ENCODE measurements at places on chromosomes 12 and 14. TPM values are rescaled to one million over a fixed set of nuclear protein-coding genes. Genes with fewer than 3 reads are reported as not detected.
A peak's percentile ranks its signal among the peaks of the same experiment; 100 is the strongest.

Gene MFAP5
- not detected for total RNA-seq

Gene RAB2B
- total RNA-seq = 17.3 TPM

Gene FOXN4
- total RNA-seq = not detected

Gene SLC6A12
- total RNA-seq = not detected

Gene EMP1
- total RNA-seq = 3.2 TPM

Gene PPP1R36
- 0.25 TPM for total RNA-seq

Gene DHRS4L2
- 20.8 TPM for total RNA-seq

- no peak overlapping the region for H3K27ac ChIP-seq
- no peak overlapping the region for H3K4me3 ChIP-seq
- H3K36me3 ChIP-seq = no peaks in the 10 kb centered on the region
- peaks cover 8% of the 10 kb centered on the region for H3K4me1 ChIP-seq
These were observed 116.2 kb upstream of the ARID2 start for GRCh38 chr12:45613296-45613695.

DNA sequence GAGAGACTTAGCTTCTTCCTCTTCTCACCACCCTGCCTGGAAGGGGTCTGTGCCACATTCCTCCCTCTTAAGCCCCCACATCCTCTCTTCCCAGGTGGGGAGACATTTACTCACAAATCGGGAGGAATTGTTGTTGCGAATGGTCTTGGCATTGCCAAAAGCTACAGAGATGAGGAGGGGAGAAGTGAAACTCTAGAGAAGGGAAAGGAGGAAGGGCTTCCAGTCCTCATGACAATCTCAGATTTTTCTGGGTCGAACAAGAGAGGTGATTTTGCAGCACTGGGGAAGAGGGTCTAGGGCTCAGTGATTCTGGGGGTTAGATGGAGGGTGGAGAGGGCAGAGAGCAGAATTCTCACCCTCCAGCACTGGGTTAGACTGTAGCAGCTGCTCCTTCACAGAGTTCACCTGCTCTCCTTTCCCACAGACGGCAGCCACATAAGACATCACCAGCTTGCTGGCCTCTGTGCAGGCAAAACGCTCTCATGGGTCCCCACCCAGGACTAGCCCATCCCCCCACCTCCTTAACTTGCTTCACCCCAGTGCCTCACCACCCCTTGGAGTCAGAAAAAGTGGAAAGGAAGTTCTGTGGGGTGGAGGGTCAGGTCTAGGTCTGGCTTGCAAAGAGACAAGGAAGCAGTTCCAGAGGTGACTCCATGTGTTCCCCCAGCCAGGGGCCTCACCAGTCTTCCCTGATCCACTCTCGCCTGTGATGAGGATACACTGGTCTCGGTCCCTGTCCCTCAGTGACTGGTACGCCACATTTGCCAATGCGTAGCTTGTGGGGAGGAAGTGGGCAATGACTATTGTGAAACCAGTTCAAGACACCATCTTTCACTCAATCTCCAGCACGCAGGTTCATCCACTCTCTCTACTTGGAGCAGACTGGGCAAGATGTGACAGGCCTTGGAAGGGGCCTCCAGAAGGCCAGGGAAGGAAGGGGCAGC is 2.7 kb downstream of the MYO1A start:
- peak; percentile 54 for DNase-seq
- H3K27ac ChIP-seq = peak overlapping the region; percentile 84
- peaks cover 1% of the 10 kb centered on the region for H3K36me3 ChIP-seq
- H3K4me3 ChIP-seq = peak overlapping the region; percentile 7
- peaks cover 37% of the 10 kb centered on the region for H3K4me1 ChIP-seq
- peaks cover under 1% of the 10 kb centered on the region for H3K27me3 ChIP-seq

GRCh38 chr12:108004319-108004718 is 124.8 kb upstream of the WSCD2 start:
- peaks cover 27% of the 10 kb centered on the region for H3K27me3 ChIP-seq
- no peak overlapping the region for H3K4me3 ChIP-seq
- DNase-seq = no peak
- H3K36me3 ChIP-seq = no peaks in the 10 kb centered on the region

DNA sequence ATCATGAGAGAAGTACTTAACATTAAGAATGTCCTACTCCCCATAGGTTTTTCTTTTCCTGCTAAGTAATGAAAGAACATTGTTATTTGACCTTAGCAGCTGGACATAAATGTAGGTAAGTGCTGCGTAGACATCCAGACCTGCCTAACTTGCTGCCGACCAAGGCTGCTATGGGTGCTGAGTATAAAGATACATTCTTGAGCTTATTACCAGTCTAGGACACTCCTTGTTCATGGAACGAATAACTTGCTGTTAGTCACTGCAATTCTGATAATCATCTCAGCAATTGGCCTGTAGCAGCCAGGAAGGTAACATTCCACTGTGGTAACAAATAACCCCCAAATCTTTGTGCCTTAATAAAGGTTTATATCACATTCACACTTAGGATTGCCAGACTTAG is 478.1 kb downstream of the VRK1 start:
- H3K4me3 ChIP-seq = no peak overlapping the region
- peaks cover 7% of the 10 kb centered on the region for H3K27me3 ChIP-seq
- H3K36me3 ChIP-seq = no peaks in the 10 kb centered on the region
- peaks cover 16% of the 10 kb centered on the region for H3K4me1 ChIP-seq

GRCh38 chr14:72726444-72726843 is 167.5 kb downstream of the DPF3 start:
- H3K36me3 ChIP-seq = peaks cover 1% of the 10 kb centered on the region
- no peak overlapping the region for H3K27ac ChIP-seq
- H3K4me3 ChIP-seq = no peak overlapping the region
- DNase-seq = no peak

DNA sequence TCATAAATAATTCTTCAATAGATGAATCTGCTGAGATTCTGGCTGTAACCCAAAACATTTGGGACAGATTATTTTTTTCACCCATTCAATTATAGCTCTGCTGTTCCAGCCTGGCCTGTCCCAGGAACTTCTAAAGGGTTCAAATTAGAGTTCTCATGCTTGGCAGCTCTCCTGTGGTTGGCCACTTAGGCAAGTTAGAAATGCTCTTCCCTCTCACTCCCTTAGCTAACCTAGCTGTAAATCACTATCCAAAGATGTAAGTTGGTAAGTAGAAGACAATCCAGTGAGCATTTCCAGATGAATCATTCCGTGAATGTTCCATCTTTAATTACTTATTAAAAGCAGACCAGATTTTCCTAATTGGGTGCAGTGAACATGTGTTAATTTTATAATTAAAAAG is 760.4 kb upstream of the TBX3 start:
- no peaks in the 10 kb centered on the region for H3K4me1 ChIP-seq
- H3K27ac ChIP-seq = no peak overlapping the region
- H3K27me3 ChIP-seq = no peaks in the 10 kb centered on the region
- H3K36me3 ChIP-seq = no peaks in the 10 kb centered on the region
- H3K4me3 ChIP-seq = no peak overlapping the region
- no peak for DNase-seq

GRCh38 chr14:64119500-64119899 is 174.7 kb downstream of the ESR2 start:
- H3K27me3 ChIP-seq = no peaks in the 10 kb centered on the region
- H3K4me3 ChIP-seq = no peak overlapping the region
- no peak for DNase-seq
- H3K27ac ChIP-seq = no peak overlapping the region
- H3K36me3 ChIP-seq = peaks cover 10% of the 10 kb centered on the region

- DNase-seq = no peak
- no peak overlapping the region for H3K4me3 ChIP-seq
- no peak overlapping the region for H3K27ac ChIP-seq
- no peaks in the 10 kb centered on the region for H3K4me1 ChIP-seq
- H3K36me3 ChIP-seq = no peaks in the 10 kb centered on the region
These were observed 91.3 kb downstream of the RPS29 start for GRCh38 chr14:49494836-49495235.

GRCh38 chr14:104984056-104984894 is 1.3 kb upstream of the CLBA1 start:
- no peaks in the 10 kb centered on the region for H3K36me3 ChIP-seq
- no peak for DNase-seq
- peak overlapping the region; percentile 52 for H3K27ac ChIP-seq
- H3K4me1 ChIP-seq = no peaks in the 10 kb centered on the region

DNA sequence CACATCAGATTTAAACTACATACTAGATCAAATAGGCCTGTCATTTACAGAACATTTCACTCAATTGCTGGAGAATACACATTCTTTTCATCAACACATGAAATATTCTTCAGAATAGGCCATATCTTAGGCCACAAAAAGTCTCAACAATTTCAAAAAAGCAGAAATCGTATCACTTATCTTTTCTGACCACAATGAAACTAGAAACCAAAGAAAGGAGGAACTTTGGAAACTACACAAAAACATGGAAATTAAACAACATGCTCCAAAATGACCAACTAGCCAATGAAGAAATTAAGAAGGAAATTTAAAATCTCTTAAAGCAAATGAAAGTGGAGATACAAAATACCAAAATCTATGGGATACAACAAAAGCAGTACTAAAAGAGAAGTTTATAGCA is 35.1 kb downstream of the PARP11 start:
- no peaks in the 10 kb centered on the region for H3K27me3 ChIP-seq
- H3K4me3 ChIP-seq = peak overlapping the region; percentile 75
- peak overlapping the region; percentile 77 for H3K27ac ChIP-seq
- peaks cover 47% of the 10 kb centered on the region for H3K4me1 ChIP-seq
- H3K36me3 ChIP-seq = peaks cover 54% of the 10 kb centered on the region

GRCh38 chr12:52243856-52244614 is 11.0 kb downstream of the KRT7 start:
- peak; percentile 83 for DNase-seq
- H3K27ac ChIP-seq = peak overlapping the region; percentile 94
- peaks cover 28% of the 10 kb centered on the region for H3K4me1 ChIP-seq
- H3K27me3 ChIP-seq = peaks cover 17% of the 10 kb centered on the region

DNA sequence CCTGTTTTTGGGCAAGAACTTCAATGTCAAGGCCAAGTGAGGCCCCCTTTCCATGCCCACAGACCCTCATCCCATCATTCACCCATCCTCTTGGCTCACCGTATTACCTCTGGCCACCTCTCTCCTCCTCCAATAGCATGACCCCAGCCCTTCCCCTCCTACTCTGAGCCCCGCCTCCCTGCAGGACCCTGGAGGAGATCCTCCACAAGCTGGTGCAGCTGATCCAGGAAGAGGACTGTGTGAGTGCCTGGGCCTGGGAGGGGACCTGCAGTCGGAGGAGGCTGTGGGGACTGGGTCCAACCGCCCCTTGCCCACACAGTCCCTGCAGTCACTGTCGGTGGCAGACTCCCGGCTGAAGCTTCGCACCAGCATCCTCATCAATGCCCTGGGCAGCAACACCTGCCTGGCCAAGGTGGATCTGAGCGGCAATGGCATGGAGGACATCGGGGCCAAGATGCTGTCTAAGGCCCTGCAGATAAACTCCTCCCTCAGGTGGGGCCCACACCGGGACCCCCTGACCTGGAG is 7.2 kb downstream of the CARMIL3 start:
- no peaks in the 10 kb centered on the region for H3K36me3 ChIP-seq
- H3K4me1 ChIP-seq = peaks cover 2% of the 10 kb centered on the region
- no peak overlapping the region for H3K4me3 ChIP-seq
- peaks cover 3% of the 10 kb centered on the region for H3K27me3 ChIP-seq

- no peak for DNase-seq
- H3K36me3 ChIP-seq = no peaks in the 10 kb centered on the region
- no peak overlapping the region for H3K27ac ChIP-seq
- peaks cover 51% of the 10 kb centered on the region for H3K4me1 ChIP-seq
These were observed 18.2 kb upstream of the IRF2BPL start for GRCh38 chr14:77046721-77047120.

GRCh38 chr12:40915172-40915571 is 222.9 kb downstream of the CNTN1 start:
- DNase-seq = no peak
- H3K27ac ChIP-seq = no peak overlapping the region
- H3K27me3 ChIP-seq = no peaks in the 10 kb centered on the region
- no peak overlapping the region for H3K4me3 ChIP-seq

- no peak overlapping the region for H3K4me3 ChIP-seq
- peaks cover 16% of the 10 kb centered on the region for H3K4me1 ChIP-seq
- H3K27me3 ChIP-seq = no peaks in the 10 kb centered on the region
- no peak overlapping the region for H3K27ac ChIP-seq
- H3K36me3 ChIP-seq = peaks cover 32% of the 10 kb centered on the region
- DNase-seq = no peak
These were observed 27.1 kb downstream of the STK38L start for GRCh38 chr12:27271206-27271605.

DNA sequence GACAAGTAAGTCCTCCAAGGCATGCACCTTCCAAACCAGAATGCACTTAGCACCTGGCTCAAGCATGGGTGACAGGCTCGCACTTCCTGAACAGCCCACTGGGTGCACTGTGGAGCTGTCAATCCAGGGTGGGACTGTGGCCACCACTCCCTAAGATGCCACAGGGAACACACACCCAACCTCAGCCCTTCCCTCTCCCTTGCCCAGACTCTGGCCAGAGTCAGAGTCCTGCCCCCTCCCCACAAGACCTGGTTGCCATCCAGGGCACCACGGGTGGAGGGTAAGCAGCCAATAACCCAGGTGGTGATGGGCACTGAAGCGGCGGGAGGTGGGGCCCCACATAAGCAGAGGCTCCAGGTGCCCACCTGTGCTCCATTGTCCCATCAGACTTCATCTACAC is 160.6 kb downstream of the MYRFL start:
- H3K4me3 ChIP-seq = no peak overlapping the region
- peaks cover 5% of the 10 kb centered on the region for H3K27me3 ChIP-seq
- H3K36me3 ChIP-seq = no peaks in the 10 kb centered on the region
- no peak overlapping the region for H3K27ac ChIP-seq

DNA sequence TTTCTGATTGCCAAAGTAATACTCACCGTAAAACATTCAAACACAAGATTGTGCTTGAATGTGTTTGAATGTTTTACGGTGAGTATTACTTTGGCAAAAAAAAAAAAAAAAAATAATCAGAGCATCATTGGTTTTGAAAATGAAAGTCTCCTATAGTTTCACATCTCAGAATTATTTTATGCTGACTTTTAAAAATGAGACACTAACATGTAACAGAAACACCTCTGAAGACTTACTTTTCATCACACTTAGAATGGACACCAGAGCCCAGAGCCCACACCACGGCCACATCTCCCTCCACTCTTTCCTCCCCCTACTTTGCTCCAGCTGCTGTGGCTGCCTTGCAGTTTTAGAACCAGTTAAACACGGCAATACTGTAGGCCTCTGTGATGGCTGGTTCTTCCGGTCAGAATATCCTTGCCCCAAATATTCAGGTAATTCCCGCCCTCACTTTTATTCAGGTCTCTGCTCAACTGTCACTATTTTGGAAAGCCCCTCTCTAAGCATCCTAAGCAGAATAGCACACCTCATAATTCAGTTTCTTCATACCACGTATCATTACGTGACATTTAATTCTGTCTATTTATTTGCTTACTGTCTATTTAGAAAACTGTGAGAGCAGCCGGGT is 138.9 kb upstream of the MAX start:
- peaks cover 7% of the 10 kb centered on the region for H3K4me1 ChIP-seq
- H3K4me3 ChIP-seq = no peak overlapping the region
- H3K27ac ChIP-seq = no peak overlapping the region
- DNase-seq = no peak
- no peaks in the 10 kb centered on the region for H3K36me3 ChIP-seq

All from activated naive CD8-positive, alpha-beta T cell treated with anti-CD3 and anti-CD28 coated beads for 36 hours (primary cell).